ENCODE measurements at places on chromosomes 13 and 19.

DNA sequence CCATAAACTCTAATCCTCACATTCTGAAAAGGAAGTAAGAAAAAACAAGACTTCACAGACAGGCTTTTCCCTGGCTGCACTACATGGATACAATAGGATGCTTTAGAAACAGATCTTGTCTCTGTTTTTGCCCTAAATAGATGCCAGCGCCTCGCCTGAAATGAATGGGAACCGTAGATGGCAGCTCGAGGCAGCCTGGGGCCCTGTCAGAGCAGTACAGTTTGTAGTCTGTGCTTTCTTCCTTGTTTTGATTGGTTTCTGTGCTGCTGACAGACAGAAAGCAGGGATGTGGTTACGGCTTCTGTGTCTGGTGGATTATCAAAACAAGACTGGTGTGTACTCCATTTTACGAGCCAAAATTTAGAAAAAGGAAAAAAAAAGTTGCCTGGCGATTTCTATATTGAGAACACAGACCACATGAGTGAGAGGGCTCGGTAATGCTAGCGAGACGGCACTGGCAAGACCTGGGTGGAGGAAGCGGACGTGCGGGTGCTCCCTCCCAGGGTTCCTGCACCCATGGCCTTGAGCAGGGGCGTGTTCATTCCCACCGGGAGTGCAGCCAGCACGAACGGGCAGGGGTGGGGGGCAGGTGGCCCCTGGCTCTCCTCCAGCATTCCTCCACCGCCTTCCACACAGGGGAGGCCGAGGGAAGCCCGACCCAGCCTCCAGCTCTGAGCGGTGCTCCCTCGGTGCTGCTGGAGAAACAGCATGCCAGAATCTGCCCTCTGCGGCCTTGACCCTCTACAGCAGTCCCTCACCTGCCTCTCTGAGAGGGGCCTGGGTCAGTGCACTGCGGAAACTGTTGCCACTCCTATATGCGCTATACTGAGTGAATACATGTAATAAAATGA, 37.6 kb upstream of the C1QTNF9 start:
- ATAC-seq: peak; percentile 95

DNA sequence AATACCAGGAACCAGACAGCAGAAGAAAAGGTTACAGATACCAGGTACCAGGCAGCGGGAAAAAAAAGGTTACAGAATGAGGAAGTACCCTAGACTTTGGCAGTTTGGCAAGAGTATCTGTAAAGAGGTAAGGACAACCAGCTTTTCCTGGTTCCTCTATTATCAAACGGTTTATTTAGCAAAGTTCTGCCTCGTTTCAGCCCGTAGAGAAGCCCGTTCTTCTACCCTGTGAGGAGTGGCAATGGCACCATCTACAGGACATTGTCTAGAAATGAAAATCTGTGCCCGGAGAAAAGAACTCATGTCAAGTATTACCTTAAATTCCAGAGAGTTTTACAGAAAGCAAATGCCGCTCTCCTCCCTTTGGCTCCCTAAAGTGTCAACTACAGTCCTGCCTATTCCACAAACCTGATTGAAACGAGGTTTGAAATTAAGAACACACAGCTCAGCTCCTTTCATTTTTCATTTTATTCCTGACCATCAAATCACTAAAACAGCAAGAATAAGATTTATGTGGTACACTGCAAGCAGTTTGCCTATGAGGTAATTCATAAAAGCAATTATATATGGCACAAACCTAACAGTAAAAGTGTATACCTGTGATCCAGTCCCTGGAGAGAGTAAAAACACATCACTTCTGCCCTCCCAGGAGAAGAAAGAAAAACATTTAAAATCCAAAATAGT, 226.3 kb downstream of the SLC7A1 start:
- peak; percentile 94 for ATAC-seq

DNA sequence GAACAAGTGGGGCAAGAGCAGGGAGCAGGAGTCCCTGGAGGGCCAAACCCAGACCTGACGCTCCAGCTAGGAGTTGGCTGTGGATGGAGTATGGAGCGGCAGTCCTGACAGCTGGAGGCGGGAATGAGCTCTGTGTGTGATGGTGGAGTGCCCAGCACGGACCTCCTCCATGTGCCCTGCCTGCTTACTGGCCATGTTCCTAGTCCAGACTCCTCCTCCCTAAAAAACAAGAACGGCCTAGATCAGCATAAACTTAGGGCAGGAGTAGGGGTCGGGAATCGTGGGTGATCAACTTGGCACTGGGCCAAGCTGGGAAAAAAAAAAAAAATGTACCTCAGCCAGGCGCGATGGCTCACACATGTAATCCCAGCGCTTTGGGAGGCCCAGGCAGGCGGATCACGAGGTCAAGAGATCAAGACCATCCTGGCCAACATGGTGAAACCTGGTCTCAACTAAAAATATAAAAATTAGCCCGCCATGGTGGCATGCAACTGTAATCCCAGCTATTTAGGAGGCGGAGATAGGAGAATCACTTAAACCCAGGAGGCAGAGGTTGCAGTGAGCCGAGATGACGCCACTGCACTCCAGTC, 29.5 kb downstream of the LTBP4 start:
- ATAC-seq: no peak

GRCh38 chr19:56309511-56310185, 5.0 kb downstream of the ZSCAN5A start:
- peak; percentile 79 for ATAC-seq

- no peak for ATAC-seq
Measured at GRCh38 chr19:17450264-17451075, 2.0 kb upstream of the TMEM221 start.

DNA sequence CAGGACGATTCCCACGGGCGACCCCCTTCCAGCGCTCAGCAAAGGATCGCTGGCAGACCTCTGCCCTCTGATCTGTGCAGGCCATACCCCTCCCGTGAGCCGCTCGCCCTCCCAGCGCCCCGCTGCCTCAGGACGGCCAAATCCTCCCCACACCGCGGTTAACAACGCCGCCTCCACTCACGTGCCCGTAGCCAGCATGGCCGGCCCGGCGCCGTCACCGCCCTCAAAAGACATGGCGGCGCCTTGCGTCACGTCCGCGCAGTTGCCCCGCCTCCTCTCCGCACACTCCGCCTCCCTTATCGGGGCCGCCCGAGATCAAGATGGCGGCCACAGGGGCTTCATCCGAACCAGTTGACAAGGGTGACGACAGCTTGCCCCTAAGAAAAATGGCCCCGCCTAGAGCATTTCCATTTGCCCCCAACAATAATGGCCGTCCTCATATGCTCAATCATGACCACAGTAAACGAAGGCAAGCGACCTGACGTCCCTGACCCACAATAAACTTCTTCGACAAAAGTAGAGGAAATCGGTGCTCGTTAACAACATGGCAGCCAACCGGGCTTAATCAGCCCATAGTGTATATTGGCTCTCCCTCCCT, 634 bp downstream of the AKT1S1 start:
- peak; percentile 75 for ATAC-seq

- no peak for ATAC-seq
Measured at GRCh38 chr19:3644351-3645066, 17.9 kb upstream of the CACTIN start.

DNA sequence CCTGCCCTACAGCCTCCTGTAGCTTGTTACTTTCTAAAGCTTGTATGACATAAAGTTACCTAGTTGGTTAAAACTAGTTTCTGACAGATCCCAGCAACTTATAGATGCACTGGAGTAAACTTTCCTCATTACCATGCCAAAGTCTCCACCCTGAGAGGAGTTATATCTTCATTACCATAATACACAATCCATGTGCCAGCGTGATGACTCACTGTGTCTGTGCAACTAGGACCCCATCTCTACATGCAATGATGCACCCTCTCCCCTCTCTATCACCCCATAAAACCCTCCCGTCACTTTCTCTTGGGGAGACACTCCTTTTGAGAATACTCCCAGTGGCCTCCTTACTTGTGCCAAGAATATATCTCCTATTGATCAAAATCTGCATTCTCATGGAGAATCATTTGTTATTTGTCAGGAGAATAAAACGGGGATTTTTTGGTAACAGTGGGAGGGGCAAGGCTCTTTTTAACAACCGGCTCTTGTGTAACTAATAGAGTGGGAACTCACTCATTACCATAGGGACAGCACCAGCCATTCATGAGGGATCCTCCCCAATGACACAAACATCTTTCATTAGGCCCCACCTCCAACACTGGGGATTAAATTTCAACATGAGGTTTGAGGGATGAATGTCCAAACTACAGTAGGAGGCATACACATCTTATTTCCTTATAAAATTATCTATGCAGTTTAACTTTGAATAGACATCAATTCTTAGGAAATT, 235.1 kb upstream of the ATXN8OS start:
- no peak for ATAC-seq

DNA sequence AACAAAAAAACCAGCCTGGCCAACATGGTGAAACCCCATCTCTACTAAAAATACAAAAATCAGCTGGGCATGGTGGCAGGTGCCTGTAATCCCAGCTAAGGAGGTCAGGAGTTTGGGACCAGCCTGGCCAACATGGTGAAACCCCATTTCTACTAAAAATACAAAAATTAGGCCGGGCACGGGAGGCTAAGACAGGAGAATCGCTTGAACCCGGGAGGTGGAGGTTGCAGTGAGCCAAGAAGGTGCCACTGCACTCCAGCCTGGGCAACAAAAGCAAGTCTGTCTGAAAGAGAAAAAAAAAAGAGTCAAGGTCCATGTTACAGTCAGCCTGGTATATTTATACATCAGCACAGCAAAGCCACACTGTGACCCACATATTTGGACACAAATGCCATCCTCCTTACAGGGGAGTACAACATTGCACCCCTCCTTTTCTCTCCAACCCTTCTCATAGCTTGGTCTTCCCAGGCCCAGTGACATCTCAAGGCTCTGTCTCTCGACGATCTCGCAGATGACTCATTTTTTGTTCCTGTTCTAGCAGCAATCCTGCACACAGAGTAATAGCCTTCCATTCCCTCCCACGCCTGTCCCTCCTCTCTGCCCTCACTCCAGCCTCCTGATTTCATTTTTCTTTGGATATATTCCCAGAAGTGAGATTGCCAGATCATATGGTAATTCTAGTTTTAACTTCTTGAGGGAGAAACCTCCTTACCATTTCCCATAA, 21.0 kb upstream of the DPP9 start:
- ATAC-seq: peak; percentile 99

- ATAC-seq: no peak
Measured at GRCh38 chr19:58509731-58510083, 2.1 kb downstream of the SLC27A5 start.

DNA sequence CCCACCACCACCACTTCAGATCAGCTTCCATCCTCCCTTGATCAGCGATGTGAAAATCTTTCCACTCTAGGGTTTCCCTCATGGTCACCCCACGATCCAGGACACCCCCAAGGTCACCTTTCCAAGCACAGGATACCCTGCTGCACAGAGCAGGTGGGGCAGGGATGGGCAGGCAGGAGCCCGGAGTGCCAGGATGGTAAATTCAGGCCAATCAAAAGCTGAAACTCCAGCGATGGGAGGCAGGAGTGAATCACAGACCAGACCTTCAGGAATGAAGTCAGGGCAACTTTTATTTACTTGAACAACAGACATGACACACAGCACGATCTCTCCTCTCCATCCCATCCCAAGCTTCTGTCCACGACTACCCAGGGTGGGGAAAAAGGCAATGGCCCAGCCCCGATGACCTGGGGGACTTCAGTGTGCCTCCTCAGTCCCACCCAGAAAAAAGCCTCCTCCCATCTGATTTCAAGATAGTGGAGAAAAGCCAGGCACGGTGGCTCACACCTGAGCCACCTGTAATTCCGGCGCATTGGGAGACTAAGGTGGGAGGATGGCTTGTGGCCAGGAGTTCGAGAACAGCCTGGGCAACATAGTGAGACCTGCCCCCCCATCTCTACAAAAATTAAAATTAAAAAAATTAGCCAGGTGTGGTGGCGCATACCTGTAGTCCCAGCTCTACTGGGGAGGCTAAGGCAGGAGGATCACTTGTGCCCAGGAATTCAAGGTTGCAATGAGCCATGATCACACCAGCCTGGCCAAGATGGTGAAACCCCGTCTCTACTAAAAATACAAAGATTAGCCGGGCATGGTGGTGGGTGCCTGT, 39.2 kb downstream of the ZSWIM4 start:
- ATAC-seq: no peak

GRCh38 chr13:113034451-113035212, 65.6 kb downstream of the MCF2L start:
- peak; percentile 77 for ATAC-seq

- no peak for ATAC-seq
Measured at GRCh38 chr13:35908226-35908625, 223.0 kb downstream of the DCLK1 start.

GRCh38 chr19:17648097-17648660, 40.0 kb downstream of the UNC13A start:
- ATAC-seq: no peak

DNA sequence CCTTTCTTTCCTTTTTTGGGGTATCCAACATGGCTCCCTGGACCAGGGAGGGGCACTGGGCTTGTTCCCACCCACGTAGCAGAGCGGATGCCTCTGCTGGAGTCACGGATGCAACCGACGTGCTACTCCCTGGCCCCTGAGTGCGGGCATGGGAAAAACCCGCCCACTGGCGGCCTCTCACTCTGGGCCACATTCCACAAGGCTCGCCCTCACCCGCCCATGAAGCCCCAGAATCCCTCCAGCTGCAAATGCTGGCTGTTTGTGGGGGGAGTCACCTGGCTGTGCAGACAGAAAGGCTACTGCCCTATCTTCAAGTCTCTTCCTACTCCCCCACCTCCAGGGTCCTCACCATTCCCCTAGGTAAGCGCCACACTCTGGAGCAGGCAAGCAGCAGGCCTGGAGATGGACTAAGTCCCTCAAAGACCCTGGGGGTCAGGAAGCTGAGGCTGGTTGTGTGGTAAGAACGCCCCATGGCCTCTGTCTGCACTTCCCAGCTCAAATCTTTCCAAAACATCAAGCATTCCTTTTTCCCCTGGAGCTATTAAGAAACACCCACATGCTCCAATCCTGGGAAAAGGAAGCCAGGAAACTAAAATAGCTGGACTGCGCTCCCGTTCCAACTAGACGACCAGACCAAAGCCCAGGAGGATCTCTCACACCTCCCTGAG, 17.9 kb upstream of the EPHX3 start:
- ATAC-seq: peak; percentile 7

GRCh38 chr13:45398877-45399276, 19.3 kb downstream of the SLC25A30 start:
- ATAC-seq: no peak

DNA sequence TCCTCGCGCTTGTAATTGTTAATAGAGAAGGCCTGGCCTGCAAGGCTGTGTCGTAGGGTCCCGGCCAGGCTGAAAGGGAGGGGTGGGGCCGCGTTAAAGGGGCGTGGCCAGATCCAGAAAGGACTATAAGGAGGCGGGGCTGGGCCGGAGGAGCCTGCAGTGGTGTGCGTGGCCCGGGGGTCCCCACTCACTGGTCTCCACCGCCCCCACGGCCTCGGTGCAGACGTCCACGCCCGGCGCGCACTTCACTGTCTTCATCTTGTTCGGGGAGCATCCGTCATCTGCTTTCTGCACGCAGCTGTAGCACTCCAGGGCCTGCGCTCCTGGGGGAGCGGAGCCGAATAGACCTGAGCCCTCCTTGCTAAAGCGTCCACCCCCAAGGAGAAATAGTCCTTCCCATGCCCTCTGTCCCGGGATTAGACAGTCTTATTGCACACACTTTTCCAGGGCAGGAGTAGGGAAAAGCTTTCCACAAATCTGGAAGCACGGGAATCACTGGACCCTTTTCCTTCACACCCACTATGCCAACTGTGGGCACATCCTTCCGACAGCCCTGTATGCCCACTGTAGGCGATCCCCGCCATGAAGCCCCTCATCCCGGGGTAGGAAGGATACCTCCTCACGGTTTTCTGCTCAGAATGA, 1.2 kb downstream of the LYPD3 start:
- ATAC-seq: peak; percentile 74

GRCh38 chr13:102236341-102236740, 165.5 kb downstream of the FGF14 start:
- ATAC-seq: no peak

GRCh38 chr19:40366697-40367561, 18.4 kb downstream of the PLD3 start:
- peak; percentile 18 for ATAC-seq

- no peak for ATAC-seq
Measured at GRCh38 chr19:18173054-18173571, 500 bp upstream of the IFI30 start.
